Neural cell (in vitro differentiated cells): ENCODE measurements at places on chromosomes 2 and 18. TPM values are rescaled to one million over a fixed set of nuclear protein-coding genes. Genes with fewer than 3 reads are reported as not detected.

The ATG9A gene
- 25.6 and 26.2 TPM in 2 replicates for polyA plus RNA-seq

The PROKR1 gene
- polyA plus RNA-seq, result 0.06 TPM in 1 of 2 replicates, not detected in the other

The EVX2 gene
- polyA plus RNA-seq, result not detected in 2 replicates

The ASXL3 gene
- polyA plus RNA-seq, result 14.4 and 15.2 TPM in 2 replicates

The AKAIN1 gene
- polyA plus RNA-seq, result not detected in 2 replicates

The DPYSL5 gene
- 111 and 157 TPM in 2 replicates for polyA plus RNA-seq

The ATOH8 gene
- 0.92 and 1.6 TPM in 2 replicates for polyA plus RNA-seq

The TUBB8B gene
- not detected in 2 replicates for polyA plus RNA-seq

The TMEM163 gene
- polyA plus RNA-seq, result 3.1 and 3.5 TPM in 2 replicates

The SLC4A1AP gene
- 37.8 and 47.9 TPM in 2 replicates for polyA plus RNA-seq

The TTN gene
- 0.10 and 0.16 TPM in 2 replicates for polyA plus RNA-seq

The MEP1B gene
- polyA plus RNA-seq, result not detected in 2 replicates

The TMBIM1 gene
- polyA plus RNA-seq, result not detected in 2 replicates

The RAB6C gene
- polyA plus RNA-seq, result 0.18 and 0.52 TPM in 2 replicates

The TBC1D8 gene
- 3.6 and 5.3 TPM in 2 replicates for polyA plus RNA-seq

The GALR1 gene
- polyA plus RNA-seq, result 0.11 and 0.14 TPM in 2 replicates
